ENCODE measurements at places on chromosomes 7 and 10.

DNA sequence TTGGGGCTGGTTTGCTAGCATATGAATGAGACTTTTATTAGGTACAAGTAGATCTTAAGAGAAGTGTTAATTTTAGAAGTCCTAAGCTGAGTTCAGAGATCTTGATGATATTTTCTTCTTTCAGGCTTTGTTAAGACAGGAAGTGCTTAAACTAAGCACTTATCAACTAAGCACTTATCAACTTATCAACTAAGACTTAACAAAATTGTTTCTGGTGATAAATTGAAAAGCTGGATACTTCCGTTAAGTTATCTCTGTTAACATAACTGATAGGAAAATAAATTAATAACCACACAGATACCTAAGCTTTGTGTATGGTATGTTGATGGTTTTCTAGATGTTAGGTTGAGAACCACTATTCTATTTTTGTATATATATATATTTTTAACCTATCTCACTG lies 113.7 kb downstream of the PHTF2 start:
- no peak for DNase-seq

- DNase-seq, result no peak
Measured at GRCh38 chr7:131556909-131557651, 652 bp upstream of the PODXL start.

DNA sequence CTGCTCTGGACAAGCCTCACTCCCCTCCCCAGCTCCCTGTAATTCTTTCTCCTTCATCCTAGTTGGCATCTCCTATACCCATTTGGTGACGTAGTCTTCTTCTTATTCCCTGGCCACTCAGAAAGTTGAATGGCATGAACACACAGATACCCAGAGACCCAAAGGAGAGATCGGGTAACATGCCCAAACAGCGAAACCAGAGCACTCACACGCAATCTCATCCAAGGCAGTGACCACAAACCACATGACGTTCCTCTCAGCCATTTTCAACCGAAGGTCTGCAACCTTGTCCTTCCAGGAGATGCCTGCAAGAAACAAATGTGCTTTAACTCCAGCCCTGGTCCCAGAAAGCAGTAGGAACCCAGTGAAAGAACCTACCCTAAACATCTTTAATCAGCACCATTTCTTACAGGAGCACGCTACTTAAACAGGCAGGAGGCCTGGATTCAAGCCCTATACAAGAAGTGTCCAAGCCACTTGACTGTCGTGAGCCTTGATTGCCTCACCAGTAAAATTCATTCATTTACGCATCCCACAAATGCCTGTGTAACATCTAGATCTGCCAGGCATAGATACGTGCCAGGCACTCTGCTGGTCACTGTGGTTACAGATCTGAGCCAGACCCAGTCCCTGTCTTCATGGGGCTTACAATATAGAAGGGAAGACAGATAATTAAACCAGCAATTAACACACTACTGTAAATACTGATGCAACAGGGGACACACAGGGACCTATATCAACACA lies 37.1 kb downstream of the XPNPEP1 start:
- DNase-seq, result no peak

- no peak for DNase-seq
Measured at GRCh38 chr10:53833908-53834307, 967.1 kb downstream of the PCDH15 start.

DNA sequence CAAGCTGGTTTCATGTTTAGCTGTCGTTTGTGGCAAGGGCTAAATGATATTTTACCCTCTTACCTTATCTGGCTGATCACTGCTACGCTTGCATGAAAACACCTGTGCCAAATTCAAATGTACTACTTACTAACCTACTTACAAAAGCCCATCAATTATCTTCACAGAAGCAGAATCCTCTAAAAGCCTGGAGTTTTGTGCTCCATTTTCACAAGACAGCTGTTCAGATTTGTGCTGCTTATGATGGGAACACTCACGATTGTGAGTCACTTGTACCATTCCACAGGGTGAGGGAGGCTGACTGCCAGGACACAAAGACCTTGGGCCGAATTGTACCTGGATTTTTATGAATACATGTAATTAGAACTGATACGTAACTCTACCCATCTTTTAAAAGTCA lies 245.0 kb upstream of the NPY start:
- DNase-seq, result no peak

GRCh38 chr10:78765726-78766335 lies 302.9 kb upstream of the ZMIZ1 start:
- DNase-seq, result no peak

DNA sequence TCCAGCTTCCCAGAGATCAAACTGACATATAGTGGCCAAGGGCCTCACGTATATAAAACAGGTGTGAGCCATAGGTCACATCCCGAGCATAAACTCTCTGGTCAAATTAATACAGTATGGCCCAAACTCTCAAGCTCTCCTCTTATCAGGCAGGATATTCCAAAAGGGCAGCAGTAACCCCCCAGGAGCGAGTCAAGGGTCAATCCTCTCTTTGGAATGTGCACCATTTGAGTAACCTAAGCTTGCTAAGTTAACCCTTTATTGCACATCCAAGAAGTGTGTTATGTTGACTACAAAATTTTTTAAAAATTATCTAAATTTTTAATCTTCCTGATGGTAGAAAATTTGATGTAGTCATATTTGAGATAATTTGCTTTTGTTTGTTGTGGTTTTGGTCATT lies 4.5 kb upstream of the TRIM24 start:
- no peak for DNase-seq

- DNase-seq, result no peak
Measured at GRCh38 chr7:67661-68395, 124.5 kb upstream of the FAM20C start.

DNA sequence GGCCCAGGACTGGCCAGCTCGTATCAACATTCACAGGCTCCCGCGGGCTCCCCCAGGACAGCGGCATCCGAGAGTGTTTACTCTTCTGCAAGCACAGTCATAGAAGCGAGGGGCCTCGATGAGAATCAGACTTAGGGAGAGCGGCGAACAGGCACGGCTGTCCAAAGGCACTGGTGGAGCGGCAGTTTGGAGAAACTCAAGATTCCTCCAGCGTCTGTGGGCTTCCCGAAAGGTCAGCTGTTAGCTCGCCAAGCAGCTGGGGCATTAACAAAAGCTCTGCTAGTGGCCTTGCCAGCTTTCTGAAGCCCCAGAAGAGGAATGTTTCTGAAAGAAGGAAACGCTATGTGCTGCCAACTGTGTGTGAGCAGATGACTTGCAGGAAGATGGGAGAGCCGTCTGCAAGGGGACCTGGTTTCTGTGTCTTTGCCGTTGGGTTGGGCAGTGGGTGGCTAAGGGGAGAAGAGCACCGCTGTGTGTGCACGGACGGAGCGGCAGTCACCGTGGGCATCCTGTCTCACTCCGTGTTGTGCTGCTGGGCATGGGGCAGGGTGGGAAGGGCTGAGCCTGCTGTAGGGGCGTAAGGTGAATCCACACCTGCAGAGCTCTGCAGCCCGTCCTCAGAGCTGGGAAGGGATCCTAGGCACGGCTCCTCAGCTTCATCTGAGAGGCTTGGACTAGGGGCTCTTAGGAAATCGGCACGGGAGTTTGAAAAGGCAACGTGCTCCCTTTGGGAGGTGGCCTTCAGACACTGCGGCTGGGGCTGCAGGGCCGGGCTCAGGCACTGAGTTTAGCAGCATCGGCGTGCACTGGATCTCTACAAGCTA lies 42.1 kb downstream of the AMZ1 start:
- no peak for DNase-seq

DNA sequence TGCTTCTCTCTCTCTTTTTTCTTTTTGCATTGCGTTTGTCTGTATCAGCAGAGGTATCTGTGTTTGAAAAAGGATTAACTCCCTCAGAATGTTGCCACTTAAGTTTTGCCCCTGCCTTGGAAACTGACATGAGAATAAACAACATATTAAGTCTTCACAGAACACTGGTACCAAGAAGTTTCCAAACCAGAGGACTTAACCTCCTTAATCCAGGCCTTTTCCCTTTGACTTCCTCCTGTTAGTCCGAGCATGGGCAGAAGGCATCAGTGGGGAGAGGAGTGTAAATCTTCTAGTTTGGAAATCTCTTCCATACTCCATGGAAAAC lies 681.4 kb downstream of the LRMDA start:
- DNase-seq, result no peak

- DNase-seq, result no peak
Measured at GRCh38 chr10:116722736-116723427, 19.5 kb downstream of the HSPA12A start.

DNA sequence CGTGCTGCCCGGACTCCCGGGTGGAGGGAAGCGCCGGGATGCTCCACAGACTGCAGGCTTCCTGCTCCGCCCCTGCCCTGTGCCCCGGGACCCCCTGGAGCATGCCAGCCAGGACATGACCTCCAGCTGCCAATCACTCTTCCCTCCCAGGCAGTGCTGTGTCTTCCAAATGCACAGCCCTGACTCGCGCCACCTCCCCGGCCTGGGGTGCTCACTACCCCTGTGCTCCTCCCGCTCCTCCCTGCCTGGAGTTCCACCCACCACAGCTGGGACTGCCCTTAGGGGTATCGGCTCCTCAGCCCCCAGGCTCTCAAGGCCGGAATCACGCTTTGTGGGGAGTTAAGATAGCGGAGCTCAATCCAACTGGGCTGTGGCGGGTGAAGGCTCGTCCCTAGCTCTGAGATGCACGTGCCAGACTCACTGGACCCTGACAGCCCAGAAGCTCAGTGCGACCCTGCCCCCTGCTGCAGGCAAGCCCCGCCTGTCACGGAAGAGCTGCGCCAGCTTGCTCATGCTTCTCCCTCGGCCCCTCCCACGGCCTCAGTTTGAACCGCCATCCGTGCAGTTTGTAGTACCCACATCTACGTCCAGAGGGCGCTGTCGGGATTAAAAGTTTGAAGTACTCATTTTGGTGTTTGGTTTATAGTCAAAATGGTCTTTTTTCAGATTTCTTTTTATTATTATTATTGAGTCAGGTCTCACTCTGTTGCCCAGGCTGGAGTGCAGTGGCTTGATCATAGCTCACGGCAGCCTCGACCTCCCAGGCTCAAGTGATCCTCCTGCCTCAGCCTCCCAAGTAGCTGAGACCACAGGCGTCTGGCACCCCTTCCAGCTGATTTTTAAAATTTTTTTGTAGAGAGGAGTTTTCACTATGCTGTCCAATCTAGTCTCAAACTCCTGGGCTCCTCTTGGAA lies 142.5 kb upstream of the TCERG1L start:
- DNase-seq, result peak; percentile 59

DNA sequence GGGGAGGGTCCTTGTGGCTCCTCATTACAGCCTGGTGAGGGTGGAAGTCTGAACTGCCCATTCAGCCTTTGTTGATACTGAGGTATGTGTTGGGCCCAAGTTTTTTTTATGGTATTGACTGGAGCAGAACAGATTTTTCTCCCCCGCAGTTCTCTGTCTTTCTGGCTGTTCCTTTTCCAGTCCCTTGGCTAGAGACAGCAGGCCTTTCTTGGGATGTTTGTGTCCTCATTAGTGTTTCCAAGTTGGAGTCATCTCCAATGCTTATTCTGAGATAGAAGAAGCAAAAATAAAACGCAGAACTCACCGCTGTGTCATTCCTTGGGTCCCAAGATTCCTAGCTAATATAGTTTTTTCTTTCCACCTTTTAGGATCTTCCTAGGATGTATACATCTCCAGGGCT lies 193.3 kb downstream of the RAMP3 start:
- DNase-seq, result no peak

GRCh38 chr7:100875356-100875751 lies 451 bp downstream of the SRRT start:
- no peak for DNase-seq

- no peak for DNase-seq
Measured at GRCh38 chr7:7857143-7857583, 111.4 kb upstream of the GLCCI1 start.

Data from activated T-helper 2 cell treated with anti-CD3 and anti-CD28 coated beads, Interferon-gamma antibody, Interleukin-2, Interleukin-4, amounts not matched to agents 10 μg/mL and 5 μg/mL and 100 μg/mL, durations not matched to agents 14 hours and 24 hours and 36 hours (primary cell).